K562 (cell line): ENCODE measurements at places on chromosomes 13 and 19. TPM values are rescaled to one million over a fixed set of nuclear protein-coding genes. Genes with fewer than 3 reads are reported as not detected.

MISP3 gene
- total RNA-seq: 1.9 and 2.9 TPM in 2 replicates

LRRC63 gene
- 0.16 and 0.18 TPM in 2 replicates for total RNA-seq

RASL11A gene
- 1.5 and 1.6 TPM in 2 replicates for total RNA-seq

KCNN4 gene
- total RNA-seq: 26.6 and 28.6 TPM in 2 replicates

CACNG8 gene
- total RNA-seq: 0.02 TPM in 1 of 2 replicates, not detected in the other

WDR88 gene
- total RNA-seq: not detected in 2 replicates

FBXO27 gene
- 8.0 and 8.9 TPM in 2 replicates for total RNA-seq

- peak; percentile 56 for DNase-seq
Measured at GRCh38 chr13:49606747-49607648, 21.3 kb upstream of the ARL11 start.

DNA sequence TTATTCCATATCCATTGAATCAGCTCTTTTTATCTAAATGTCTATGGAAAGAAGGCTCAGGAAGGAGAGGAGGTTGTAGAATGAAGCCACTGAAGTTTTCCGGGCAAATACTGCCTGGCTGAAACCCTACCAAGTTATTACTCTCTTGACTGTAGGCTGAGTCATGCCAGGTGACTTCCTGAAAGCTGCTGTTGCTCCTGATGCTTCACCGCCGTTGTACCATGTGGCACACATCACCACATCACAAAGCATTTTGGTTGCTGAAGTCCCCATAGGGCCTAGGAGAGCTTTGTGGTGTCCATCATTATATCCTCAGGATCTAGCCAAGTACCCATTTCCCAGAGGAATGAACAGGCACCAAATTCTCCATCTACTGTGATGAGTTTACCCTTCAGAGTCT is 11.1 kb upstream of the TDRD12 start:
- DNase-seq: no peak

- peak; percentile 98 for DNase-seq
Measured at GRCh38 chr19:7636691-7637373, at the start of gene STXBP2. TSS of gene STXBP2 (plus strand) at chr19:7637110. CDS start at chr19:7637150, 40 bp downstream.

DNA sequence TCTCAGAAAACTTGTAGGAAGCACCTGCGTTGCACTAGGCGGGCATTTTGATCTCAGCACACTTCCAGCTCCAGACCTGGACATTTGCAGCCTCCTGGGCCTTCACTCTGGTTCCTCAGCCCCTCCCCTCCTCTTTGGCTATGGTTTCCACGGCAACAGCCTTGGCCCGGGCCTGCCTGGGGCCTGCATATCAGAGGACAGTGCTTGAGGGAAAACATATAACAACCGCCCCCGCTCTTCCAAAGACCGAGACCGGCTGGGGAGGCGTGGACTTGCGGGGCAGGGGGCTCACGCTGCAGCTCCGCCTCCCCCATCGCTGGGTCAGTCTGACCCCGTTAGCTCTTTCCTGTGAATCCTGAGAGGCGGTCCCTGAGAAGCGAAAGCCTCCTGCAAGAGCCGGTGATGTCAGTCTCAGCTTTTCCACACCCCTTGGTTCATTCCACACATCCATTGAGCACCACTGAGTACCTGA is 125.7 kb upstream of the PEG3 start:
- DNase-seq: no peak

GRCh38 chr13:81916461-81916860 is 1575.5 kb upstream of the SPRY2 start:
- DNase-seq: no peak

DNA sequence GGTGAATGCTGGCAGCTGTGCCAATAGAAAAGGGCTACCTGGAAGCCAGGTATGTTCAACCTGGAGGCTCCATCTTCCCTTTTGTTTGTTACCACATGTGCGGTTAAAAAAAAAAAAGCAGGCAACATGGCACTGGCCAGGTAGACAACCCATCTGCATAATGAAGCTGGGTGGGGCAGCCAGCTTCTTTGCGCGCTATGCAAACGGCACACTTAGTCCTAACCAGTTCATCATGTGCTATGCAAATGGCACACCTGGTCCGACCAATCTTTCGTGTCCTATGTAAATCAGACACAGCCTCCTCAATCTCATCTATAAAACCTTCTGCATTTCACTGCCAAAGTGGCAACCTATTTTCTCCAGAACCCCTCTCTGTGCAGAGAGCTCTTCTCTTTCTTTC is 11.3 kb upstream of the IGSF23 start:
- DNase-seq: no peak

DNA sequence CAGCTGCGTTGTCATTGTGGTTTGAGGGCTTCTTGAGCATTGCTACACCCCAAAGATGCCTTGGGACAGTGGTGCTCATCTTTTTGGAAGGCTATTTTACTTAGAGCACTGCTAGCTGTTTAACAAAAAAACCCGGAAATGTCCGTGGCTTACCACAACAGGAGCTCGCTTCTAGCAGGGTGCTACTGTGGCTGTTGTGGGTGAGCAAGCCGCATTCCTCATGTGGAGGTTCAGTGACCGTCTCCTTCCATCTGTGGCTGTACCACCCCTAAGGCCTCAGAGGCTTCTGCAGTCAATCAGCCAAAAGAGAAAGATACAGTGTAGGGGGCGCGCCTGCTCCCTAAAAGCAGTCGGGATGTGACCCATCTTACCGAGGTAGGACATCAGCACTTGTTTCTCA is 1004.2 kb downstream of the UQCRFS1 start:
- no peak for DNase-seq

DNA sequence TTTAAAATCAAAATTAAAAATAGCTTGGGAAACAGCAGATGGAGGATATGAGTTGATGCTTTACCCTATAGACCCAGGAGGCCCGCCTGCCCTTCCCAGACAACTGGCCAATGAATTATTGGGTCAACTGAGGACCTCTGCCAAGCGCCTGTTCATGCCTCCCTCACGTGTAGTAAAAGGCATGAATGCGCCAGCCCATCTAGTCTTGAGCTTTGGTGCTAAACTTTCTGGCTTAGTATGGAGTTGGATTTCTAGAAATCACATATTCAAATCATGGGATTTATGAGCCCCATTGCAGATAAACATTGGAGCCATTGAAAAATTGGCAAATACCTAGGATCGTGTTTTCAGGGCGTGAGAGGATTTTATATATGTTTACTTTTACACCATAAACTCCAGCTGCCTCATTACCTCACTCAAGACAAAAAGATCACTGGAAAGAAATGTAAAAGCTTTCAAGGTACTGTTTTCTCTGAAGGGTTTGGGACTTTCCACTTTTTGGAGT is 47.1 kb downstream of the COL4A2 start:
- no peak for DNase-seq

DNA sequence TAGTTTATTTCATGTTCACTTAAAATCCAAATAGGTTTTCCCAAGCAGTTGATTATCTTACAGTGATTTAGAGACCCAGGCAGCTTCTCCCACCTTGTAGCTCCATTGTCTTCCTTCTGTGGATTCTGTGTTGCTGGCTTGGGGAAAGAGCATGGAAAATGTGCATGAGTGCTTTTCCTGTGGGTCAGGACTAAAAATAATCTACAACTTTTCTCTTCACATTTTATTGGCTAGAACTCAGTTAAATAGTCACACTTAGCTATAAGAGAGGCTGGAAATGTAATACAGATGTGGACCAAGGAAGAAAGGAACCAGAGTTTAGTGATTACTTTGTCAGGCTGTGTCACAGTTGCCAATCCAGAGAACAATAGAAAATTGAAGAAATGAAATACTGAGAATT is 198.8 kb downstream of the NBEA start:
- DNase-seq: no peak

DNA sequence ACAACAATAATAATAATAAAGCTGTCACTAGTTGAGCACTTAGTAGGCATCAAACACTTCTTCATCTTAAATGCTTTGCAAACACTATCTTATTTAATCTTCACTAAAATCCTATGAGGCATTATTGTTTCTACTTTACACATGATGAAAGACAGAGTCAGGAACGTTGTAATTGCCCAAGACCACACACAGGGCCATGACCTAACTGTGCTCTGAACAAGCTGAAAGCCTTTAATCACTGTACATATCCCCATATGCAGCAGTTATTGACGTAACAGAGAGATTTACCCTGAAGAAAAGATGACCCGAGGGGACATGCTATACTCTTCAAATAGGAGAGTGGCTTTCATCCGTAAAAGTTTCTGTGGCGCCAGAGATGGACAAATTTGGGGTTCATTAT is 53.0 kb downstream of the SACS start:
- DNase-seq: no peak

- DNase-seq: no peak
Measured at GRCh38 chr19:10805758-10806247, 30.2 kb downstream of the TMED1 start.

- no peak for DNase-seq
Measured at GRCh38 chr13:40053401-40053800, 397.9 kb downstream of the COG6 start.

- DNase-seq: no peak
Measured at GRCh38 chr19:56137405-56137804, 3.7 kb upstream of the ZNF444 start.
